ENCODE measurements at places on chromosomes 11 and 22. TPM values are rescaled to one million over a fixed set of nuclear protein-coding genes. Genes with fewer than 3 reads are reported as not detected.

The SLCO2B1 gene
- not detected for total RNA-seq

The DTX4 gene
- 20.0 TPM for total RNA-seq

The DDIAS gene
- total RNA-seq, result 24.0 TPM

The MYO18B gene
- total RNA-seq, result 0.67 TPM

The XNDC1N gene
- total RNA-seq, result 10.2 TPM

The CFAP300 gene
- 1.5 TPM for total RNA-seq

DNA sequence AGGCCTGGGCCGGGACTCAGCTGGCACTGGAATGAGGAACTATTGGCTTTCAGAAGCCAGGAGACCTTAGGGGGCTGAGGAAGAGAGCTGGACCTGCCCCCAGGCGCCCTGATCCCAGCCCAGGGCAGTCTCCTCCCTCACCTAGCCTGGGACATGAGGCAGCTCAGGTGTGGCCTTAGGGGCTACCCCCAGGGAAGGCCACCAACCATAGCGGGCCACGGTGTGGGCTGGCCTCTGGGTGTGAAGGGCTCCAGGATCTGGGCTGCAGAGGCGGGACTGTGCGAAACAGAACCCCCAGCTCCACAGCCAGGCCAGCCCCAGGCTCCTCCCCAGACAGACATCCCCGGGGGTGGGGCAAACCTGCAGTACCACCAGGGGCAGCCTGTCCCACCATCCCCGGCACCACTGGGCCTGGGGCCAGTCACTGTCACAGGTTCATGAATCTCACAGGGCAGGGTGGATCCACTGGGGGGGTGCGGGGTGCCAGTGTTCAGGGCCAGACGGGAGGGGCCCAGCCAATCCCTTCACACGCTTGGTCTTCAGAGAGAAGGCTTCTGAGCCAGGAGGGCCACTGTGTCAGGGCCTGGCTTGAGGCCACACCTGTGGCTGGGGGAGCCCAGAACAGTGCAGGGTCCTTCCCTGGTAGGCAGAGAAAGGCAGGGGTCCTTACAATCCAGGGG, 3.5 kb downstream of the PLXNB2 start:
- H3K4me1 ChIP-seq, result peaks cover 42% of the 10 kb centered on the region
- H3K27ac ChIP-seq, result no peak overlapping the region
- no peak for DNase-seq
- H3K36me3 ChIP-seq, result no peaks in the 10 kb centered on the region
- H3K27me3 ChIP-seq, result no peaks in the 10 kb centered on the region
- H3K4me3 ChIP-seq, result no peak overlapping the region

DNA sequence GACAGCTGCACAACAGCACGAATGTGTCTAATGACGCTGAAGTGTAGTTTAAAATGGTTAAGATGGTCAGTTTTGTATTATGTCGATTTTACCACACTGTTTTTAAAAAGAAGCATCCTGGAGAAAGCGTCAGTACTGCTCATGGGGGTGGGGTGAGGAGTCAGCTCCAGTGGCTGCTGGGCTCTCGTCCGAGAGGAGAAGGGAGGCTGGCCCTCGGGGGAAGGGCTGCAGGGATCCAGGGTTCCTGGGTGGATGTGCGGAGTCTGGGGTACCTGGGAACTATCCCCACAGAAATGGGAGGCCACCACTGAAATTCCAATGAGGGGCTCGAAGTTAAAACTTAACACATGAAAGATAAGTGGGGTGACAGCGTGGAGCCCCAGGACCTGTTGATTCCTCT, 11.9 kb downstream of the C11orf21 start:
- H3K27ac ChIP-seq, result no peak overlapping the region
- H3K4me3 ChIP-seq, result no peak overlapping the region
- no peaks in the 10 kb centered on the region for H3K4me1 ChIP-seq
- DNase-seq, result no peak

DNA sequence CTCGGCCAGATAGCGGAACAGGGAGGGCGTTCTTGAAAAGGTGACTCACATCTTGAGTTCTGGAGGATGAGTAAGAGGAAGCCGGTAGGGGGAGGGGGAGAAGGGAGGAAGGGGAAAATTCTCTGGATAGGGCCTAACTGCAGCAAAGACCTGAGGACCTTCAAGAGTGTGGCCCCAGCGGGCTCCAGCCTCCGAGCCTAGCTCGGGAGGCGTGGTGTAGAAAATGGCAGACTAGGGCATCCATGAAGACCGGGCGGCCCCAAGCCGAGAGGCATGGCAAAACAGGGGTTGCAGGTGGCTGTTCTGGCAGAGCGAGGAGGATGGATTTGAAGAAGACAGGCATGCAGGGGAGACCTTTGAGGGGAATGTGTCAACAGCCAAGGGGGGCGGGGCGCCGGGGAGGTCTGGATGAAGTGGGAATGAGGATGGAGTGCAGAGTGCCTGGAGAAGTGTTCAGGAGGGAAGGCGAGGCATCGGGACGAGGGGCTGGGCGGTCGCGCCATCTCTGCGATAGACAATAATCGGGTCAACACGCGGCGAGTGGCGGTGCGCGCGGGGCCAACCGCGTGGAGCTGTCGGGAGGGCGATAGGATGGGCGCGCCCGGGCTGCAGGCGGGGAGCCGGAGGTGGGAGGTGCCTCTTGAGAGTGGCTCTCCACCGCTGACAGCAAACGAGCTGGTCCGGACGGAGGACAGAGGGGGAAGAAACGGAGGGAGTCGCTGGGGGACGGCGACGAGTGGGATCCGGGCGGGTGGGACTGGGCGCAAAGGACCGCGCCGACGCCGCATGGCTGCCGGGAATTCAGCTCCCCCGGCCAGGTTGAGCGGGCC, 40.0 kb upstream of the CREB3L1 start:
- DNase-seq, result peak; percentile 61
- no peak overlapping the region for H3K27ac ChIP-seq
- peaks cover 11% of the 10 kb centered on the region for H3K4me1 ChIP-seq
- H3K36me3 ChIP-seq, result no peaks in the 10 kb centered on the region
- H3K27me3 ChIP-seq, result peaks cover 12% of the 10 kb centered on the region
- H3K4me3 ChIP-seq, result peak overlapping the region; percentile 52

GRCh38 chr11:126841999-126842398, 158.6 kb downstream of the KIRREL3 start:
- H3K4me1 ChIP-seq, result no peaks in the 10 kb centered on the region
- H3K27me3 ChIP-seq, result no peaks in the 10 kb centered on the region
- DNase-seq, result no peak
- no peaks in the 10 kb centered on the region for H3K36me3 ChIP-seq
- H3K4me3 ChIP-seq, result no peak overlapping the region

- no peaks in the 10 kb centered on the region for H3K27me3 ChIP-seq
- no peak for DNase-seq
- H3K36me3 ChIP-seq, result no peaks in the 10 kb centered on the region
- H3K4me3 ChIP-seq, result no peak overlapping the region
- H3K27ac ChIP-seq, result no peak overlapping the region
- peaks cover 2% of the 10 kb centered on the region for H3K4me1 ChIP-seq
Observed at GRCh38 chr22:28183078-28183860, 264.2 kb upstream of the PITPNB start.

DNA sequence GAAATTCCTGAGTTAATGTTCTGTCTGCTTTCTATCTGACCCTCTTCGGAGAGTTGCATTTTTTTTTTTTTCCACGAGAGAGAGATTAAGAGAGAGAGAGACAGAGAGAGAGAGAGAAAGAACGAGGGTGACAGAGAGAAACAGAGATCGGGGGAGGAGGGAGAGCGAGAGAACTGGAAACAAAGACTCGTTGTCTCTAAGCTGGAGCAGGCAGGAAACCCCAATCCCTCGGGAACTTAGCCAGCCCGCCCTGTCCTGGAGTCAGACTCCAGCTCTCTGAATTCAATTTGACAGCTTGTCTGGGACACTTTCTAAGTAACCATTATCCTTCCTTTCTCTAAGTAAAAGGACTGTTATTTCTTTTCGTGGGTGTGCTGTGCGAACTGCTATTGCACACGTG, 76.9 kb downstream of the KCNJ1 start:
- no peaks in the 10 kb centered on the region for H3K27me3 ChIP-seq
- H3K36me3 ChIP-seq, result no peaks in the 10 kb centered on the region
- H3K4me3 ChIP-seq, result no peak overlapping the region
- H3K27ac ChIP-seq, result no peak overlapping the region
- H3K4me1 ChIP-seq, result peaks cover 3% of the 10 kb centered on the region

DNA sequence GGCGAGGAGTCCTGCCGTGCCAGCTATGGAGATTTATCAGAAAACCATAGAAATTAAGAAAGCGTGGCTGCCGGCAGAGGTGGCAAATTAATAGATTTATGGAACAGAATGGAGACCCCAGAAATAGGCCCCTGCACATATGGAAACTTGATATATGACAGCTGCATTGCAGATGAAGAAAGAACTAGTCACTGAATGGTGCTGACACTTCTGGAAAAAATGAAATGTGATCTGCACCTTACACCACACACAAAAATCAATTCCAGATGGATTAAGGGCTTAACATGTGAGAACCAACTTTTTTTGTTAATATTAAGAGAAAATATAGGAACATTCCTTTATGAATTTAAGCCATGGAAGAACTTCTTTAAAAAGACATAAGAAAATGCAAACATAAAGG, 40.3 kb upstream of the TSKU start:
- H3K27ac ChIP-seq, result no peak overlapping the region
- peaks cover 2% of the 10 kb centered on the region for H3K4me1 ChIP-seq
- H3K27me3 ChIP-seq, result no peaks in the 10 kb centered on the region

DNA sequence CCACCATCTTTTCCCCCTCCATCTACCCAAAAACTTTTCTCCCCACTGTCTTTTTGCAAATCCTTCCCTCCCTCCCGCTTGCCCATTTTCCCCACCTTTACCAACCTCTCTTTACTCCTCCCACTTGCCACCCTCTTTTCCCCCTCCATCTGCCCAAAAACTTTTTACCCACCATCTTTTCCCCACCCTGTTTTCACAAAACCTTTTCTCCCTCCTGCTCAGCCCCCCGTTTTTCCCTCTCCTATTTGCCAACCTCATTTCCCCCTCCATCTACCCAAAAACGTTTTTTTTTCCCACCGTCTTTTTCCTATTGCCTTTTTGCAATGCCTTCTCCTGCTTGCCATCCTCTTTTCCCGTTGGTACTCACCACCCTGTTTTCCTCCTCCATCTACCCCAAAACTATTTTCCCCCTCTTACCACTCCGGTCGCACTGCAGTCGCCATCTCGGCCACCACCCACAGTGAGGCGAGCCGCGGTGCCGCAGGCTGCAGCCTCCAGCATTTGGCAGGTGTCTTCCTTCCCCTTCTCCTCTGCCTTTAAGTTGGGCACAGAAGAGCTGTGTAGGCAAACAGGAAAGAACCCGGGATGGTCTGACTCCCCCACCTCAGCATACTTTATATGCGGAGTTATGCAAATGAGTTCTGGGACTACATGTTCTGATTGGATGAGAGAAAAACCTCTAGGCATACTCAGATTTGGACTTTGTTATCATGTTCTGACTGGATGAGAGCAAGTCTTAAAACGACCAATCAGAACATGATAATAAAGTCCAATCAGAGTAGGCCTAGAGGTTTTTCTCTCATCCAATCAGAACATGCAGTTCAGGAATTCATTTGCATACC, 121.2 kb upstream of the VPREB1 start:
- DNase-seq, result no peak
- no peak overlapping the region for H3K27ac ChIP-seq
- no peaks in the 10 kb centered on the region for H3K36me3 ChIP-seq
- H3K4me3 ChIP-seq, result no peak overlapping the region

- H3K27me3 ChIP-seq, result no peaks in the 10 kb centered on the region
- H3K36me3 ChIP-seq, result no peaks in the 10 kb centered on the region
- H3K27ac ChIP-seq, result no peak overlapping the region
- no peaks in the 10 kb centered on the region for H3K4me1 ChIP-seq
- DNase-seq, result no peak
Observed at GRCh38 chr11:36622431-36623136, 24.5 kb upstream of the RAG2 start.

GRCh38 chr22:25085930-25086901, 113.4 kb upstream of the CRYBB3 start:
- no peak overlapping the region for H3K4me3 ChIP-seq
- H3K36me3 ChIP-seq, result no peaks in the 10 kb centered on the region
- H3K4me1 ChIP-seq, result no peaks in the 10 kb centered on the region
- no peak overlapping the region for H3K27ac ChIP-seq
- DNase-seq, result no peak

DNA sequence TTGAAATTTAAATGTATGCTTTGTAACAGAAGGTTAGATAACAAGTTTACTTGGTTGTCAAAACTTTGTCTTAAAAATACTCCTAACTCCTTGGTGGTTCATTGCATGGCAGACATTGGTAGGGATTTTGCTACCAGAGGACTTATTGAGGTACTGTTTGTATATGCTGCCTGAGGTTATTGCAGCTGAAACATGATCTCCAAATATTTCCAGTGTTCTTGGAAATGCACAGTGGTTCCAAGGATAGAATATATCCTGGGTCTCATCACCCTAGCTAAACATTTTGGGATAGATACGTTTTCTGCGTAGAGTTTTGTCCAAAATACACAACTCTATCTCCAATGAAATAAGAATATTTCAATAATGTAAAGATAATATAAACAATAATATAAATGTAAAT, 109.2 kb downstream of the RAB38 start:
- H3K27ac ChIP-seq, result no peak overlapping the region
- no peaks in the 10 kb centered on the region for H3K27me3 ChIP-seq
- H3K36me3 ChIP-seq, result no peaks in the 10 kb centered on the region
- no peak overlapping the region for H3K4me3 ChIP-seq

GRCh38 chr11:63821411-63821810, 8.2 kb downstream of the SPINDOC start:
- H3K36me3 ChIP-seq, result peaks cover 74% of the 10 kb centered on the region
- H3K27ac ChIP-seq, result no peak overlapping the region
- DNase-seq, result no peak
- H3K4me3 ChIP-seq, result no peak overlapping the region
- H3K4me1 ChIP-seq, result no peaks in the 10 kb centered on the region

DNA sequence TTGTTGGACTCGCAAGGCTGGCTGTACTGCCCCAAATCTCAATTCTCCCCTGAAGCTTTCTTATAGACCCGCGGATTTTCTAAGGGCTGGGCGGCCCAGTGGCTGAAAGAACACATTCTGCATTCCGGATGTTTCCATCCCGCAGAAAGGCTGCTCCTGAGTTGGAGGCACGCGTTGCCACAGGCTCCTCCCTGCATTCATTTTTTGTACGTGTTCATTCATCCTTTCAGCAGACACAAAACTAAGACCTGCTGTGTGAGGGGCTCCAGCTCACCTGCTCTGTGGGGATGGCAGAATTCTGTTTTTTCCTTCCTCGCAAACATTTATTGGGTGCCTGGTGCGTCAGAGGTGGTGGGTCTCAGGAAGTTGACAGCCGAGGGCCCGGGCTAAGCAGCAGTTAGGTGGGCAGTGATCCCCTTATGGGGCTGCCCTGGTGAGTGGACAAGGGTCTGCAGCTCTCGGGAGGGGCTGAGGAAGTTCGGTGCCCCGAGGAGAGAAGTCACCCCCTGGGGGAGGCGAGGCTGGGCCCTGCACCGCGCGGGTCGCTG, 23.7 kb downstream of the SHANK3 start:
- DNase-seq, result no peak
- H3K4me1 ChIP-seq, result no peaks in the 10 kb centered on the region
- H3K27me3 ChIP-seq, result peaks cover 8% of the 10 kb centered on the region
- peak overlapping the region; percentile 58 for H3K4me3 ChIP-seq
- H3K36me3 ChIP-seq, result peaks cover 2% of the 10 kb centered on the region
- H3K27ac ChIP-seq, result no peak overlapping the region

- no peaks in the 10 kb centered on the region for H3K27me3 ChIP-seq
- no peak for DNase-seq
- H3K36me3 ChIP-seq, result peaks cover 47% of the 10 kb centered on the region
- H3K27ac ChIP-seq, result no peak overlapping the region
- no peak overlapping the region for H3K4me3 ChIP-seq
- H3K4me1 ChIP-seq, result peaks cover 26% of the 10 kb centered on the region
Observed at GRCh38 chr11:62558669-62559068, 12.1 kb upstream of the AHNAK start.

Measured in H1 (cell line).